ENCODE measurements at places on chromosomes 6 and 20.

GRCh38 chr6:106847116-106847515 is 127.4 kb downstream of the CD24 start:
- no peak for DNase-seq

DNA sequence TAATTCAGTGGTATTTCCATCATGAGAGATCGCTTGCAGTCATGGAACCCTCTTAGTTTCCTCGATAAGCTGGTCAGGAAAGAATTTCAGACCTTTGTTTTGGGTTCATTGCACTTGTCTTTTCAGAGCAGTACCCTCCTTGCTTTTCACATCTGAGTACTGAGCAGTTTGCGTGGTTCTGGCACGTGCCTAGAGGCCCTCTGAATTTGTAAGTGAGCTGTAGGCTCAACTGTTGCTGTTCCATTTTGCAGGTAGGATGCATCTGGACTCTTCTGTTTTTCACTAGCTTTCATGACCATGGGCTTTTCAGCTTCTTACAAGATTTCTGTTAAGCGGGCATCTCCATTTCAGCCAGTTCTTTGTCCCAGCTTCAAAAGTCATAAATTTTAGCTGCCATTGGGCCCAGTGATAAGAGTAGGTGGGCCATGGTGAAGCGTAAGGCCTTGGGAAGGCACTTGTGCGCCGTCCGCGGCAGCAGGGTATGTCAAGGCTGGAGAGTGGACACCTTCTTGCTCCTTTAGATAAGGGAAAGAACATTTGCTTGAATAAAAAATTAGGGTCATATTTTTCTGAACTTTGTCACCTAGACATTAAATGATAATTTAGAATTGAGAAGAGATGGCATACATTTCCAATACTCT is 35.8 kb downstream of the HIVEP1 start:
- no peak for DNase-seq

- no peak for DNase-seq
Observed at GRCh38 chr20:47191074-47191673, 165.3 kb downstream of the ZMYND8 start.

DNA sequence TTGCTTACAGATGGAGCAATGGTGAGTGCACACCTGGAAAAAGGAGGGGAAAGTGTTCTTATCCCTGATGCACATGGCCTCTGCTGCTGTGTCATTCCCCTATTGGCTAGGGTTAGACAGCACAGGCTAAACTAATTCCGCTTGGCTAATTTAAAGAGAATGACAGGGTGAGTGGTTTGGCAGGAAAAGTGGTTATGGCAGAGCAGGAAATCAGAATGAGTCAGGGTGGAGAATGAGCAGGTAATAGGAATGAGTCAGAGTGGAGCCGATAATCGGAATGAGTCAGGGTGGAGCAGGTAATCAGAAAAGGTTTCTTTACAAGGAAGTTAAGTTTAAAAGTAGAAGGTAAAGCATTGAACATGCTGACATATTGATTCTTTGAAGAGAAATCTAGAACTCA is 355.5 kb upstream of the HTR1E start:
- DNase-seq: no peak

- no peak for DNase-seq
Observed at GRCh38 chr6:100473182-100473581, 8.5 kb upstream of the SIM1 start.

- no peak for DNase-seq
Observed at GRCh38 chr6:362231-362923, 29.2 kb upstream of the IRF4 start.

DNA sequence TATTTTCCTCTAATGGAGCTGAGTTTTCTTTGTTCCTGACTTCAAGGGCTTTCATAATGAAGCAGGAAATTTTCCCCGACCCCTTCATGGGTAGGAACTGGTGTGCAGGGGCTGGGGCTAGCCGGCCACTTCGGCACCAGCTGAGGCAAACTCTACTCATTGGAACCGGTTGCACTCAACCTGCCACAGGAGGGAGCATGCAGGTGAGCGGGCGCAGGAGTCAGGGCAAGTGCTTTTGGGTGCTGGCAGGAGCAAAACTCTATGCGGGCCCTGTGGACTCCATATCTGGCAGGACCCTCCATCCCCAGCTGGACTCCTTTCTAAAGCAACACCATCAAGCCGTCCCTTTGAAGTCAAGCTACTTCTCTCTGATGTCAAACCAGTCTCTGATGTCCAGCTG is 244.2 kb downstream of the EPM2A start:
- DNase-seq: no peak

- DNase-seq: no peak
Observed at GRCh38 chr6:120260636-120261035, 911.1 kb upstream of the MAN1A1 start.

- DNase-seq: no peak
Observed at GRCh38 chr6:43180985-43181384, 1.0 kb upstream of the CUL9 start.

DNA sequence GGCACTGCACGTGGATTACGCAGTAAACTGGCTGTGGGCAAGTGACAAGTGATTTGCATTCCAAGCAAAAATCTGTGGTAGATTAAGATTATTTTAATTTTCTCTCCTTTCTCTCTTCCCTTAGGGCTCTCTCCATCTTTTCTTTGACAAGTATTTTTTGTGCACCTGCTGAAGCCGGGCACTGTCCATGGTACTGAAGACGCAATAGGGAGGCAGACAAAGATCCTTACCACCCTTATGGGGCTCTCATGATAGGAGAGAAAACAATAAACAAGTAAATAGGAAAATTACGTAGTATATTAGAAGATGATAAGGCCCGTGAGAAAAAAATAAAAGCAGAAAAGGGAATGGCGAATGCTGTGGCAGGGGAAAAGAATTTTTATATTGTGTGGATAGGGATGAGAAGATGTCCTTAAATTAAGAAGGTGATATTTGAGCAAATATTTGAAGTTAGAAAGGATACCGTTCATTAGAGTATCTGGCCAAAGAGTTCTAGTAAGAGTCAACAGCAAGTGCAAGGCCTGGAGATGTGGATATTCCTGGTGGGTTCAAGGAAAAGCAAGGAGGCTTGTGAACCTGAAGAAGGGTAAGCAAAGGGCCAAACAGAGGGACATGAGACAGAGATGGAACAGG is 146.0 kb downstream of the LAMP5 start:
- no peak for DNase-seq

DNA sequence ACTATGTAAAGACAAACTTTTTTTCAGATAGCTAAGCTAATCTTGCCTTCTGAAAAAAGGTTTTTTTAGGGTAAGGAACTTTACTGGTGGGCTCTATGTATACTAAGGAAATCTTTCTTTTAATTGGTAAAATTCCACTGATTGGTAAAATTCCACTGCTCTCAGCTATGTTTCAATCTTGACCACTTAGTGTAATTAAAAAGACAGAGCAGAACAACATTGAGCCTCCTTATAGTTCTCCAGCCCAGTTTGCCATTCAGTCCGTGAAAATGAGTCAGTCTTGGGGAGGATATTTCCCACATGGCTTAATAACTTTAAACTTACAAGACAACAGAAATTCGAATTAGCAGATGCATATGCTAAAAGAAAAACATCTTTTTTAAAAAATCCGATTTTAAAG is 92.7 kb downstream of the EYA4 start:
- DNase-seq: no peak

- DNase-seq: peak; percentile 86
Observed at GRCh38 chr6:21946298-21946783, 350.5 kb downstream of the PRL start.

GRCh38 chr6:137970368-137970767 is 103.3 kb downstream of the TNFAIP3 start:
- no peak for DNase-seq

DNA sequence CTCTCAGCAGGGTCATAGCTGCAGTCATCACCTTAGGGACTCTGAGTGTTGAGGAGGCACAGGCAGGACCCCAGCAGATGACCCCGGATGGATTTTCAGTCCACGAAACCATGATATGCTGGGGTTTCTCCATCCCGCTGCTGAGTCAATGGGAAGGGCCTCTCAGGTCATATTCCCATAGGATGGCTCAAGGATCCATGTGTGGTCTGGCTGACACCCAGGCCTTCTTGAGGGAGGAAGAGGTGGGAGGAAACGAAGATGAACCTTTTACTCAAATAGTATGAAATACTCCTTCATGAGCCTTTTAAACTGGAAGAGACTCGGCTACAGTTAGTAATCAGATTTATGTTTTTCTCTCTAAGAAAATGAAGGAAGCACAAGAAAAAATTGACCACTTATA is 10.3 kb upstream of the RALY start:
- DNase-seq: peak; percentile 4

DNA sequence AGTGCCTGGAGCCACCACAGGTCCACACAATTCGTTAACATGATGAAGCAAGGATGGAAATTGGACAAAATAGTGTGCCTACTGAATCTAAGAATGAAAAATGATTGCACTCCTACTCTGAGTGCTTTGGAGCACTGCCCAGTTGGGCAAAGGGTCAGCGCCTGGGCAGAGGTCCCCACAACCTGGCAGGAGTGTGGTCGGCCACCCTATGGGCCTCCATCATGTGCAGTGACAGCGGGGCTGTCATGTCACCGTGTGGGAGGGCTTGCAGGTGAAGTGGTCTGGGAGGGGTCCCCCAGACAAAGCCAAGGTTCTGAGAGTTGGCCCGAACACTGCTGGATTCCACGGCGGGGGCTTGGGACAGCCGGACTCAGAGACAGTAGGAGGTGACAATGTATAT is 36.2 kb upstream of the CD93 start:
- no peak for DNase-seq

DNA sequence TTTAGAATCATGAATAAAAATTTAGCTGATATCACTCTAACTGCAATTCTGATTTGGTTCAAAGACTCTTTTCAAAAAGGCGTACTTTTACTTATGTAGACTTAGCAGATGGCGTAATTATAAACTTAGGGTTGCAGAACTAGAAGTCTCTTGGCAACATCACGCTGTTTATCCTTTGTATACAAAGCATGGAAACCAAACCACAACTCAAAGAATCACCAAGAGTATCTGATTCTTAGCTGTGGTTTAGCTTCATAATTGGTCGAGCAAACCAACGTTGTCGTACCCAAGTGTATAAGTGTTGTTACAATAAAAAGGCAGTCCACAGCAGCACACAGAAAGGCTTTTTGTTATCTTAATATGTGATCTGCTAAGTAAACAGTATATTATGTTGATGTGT is 18.2 kb downstream of the STMND1 start:
- DNase-seq: no peak

DNA sequence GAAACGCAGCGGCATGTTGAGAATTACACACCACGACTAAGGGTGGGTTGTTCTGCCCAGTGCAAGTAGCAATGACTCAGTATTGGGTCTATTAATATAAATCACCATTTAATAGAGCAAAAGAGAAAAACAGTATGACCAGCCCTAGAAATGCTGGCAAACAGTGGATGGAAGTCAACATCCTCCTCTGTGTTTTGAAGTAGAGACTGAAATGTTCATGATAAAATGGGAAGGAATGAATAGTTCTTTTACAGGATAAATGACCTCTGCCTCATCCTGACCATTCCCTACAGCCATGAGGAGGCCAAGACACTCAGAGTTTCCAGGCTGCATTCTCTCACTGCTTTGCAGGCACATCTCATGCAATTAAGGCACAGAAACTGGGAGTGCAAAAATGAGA is 111.8 kb downstream of the PSMB1 start:
- DNase-seq: peak; percentile 78

GRCh38 chr20:3802524-3803239 is 6.6 kb downstream of the CDC25B start:
- DNase-seq: no peak

DNA sequence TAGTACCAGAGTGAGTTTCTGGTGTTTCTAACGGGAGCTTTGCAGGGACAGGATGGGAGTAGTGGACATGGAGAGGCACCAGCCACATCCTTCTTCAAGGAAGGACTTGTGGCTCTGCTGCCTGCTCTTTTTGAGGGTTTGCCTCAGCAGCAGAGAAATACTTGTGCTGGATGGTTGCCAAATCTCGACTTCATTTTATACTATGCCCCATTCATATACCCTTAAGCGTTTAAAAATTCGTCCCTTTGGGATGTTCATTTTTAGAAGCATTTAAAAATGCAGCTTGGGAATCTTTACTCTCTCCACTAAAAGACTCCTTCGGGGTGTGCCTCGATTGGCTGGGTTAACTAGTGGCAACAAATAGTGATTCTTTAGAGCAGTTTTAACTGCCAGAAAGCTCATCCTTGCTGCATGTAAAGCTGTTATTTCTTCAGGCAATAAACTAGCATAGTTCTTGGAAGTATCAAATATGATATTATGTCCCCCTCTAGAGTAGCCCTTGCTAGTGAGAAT is 126.5 kb upstream of the B3GAT2 start:
- no peak for DNase-seq

DNA sequence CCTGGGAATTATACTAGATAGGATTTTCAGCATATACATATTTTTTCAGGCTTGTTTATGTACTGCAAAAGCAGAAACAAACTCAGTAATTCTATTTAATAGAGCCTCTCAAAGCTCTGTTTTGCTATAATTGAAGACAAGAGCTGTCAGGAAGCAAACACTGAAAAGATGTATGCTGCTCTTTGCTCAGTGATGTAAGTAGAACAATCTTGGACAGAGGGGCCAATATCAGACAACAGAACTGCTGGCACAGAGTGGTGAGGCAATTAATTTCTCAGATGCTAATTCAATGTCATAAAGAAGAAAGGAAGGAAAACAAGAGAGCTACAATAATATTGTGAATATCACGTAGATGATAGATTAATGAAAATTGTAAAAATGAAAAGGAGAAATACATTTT is 663.3 kb upstream of the ADGRB3 start:
- no peak for DNase-seq

- DNase-seq: no peak
Observed at GRCh38 chr6:122719176-122719575, 60.3 kb upstream of the FABP7 start.

DNA sequence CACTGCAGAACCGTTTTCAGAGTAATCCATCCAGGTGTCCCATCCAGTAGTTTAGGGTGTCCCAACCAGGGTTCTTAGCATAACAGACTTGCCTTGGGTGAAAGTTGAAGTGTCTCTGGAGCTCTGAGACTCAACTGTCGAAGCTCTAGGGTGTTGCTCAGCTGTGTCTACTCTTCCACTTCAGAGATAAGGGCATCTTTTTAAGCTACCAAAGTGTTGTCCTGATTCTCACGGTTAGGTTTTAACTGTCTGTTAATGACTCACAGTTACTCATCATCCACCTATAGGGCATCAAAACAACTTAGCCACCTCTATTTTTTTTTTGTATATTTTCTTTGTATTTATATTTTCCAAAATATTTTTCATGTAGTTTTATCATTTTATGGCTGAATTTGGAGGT is 36.9 kb upstream of the TBX18 start:
- no peak for DNase-seq

DNA sequence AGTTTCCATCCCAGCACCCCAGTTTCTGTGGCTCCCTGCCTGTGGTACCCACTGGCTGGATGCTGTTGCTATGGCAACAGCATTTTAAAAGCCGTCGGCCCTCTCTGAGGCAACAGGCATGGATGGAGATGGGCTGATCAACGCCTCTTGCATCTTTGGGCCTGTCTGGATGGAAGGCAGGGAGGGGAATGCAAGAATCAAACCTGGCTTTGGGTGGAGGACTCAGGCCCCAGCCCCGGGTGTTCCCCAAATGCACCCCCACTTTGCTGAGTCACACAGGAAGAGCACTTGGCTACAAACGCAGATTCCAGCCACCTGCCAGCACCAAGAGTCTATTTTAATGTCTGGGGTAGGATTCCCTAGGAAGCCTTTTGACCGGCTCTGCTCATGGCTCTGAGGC is 45.7 kb upstream of the TGM2 start:
- DNase-seq: no peak

Measured in stromal cell of bone marrow (primary cell).